Thoracic aorta (tissue), 2 donors: ENCODE measurements at places on chromosomes 6 and 20.

- H3K27me3 ChIP-seq: no peaks in the 10 kb centered on the region
- peak overlapping the region; percentile 21 for H3K4me3 ChIP-seq
- H3K27ac ChIP-seq: peak overlapping the region; percentile 67
- H3K36me3 ChIP-seq: no peaks in the 10 kb centered on the region
- DNase-seq: no peak
- peaks cover 51% of the 10 kb centered on the region for H3K4me1 ChIP-seq
Observed at GRCh38 chr6:143676437-143677045, 1.2 kb upstream of the PHACTR2 start.

DNA sequence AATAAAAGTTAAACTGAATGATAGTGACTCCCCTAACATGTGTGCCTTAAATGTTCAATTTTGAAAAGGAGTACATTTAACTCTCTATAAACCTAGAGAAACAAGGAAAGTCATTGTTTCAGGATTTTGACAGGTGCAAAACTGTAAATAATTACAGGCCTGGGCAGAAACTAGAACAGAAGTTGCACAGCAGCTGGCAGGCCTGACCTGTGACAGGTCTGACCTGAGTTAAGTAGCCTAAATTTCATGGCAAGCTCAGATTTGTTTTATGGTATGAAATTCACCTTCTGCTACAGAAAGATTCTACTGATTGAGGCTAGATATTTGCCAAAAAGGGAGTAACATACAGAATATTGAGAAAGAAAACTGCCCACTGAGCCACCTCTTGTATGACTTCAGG, 166.1 kb downstream of the CDKAL1 start:
- H3K36me3 ChIP-seq: no peaks in the 10 kb centered on the region
- no peaks in the 10 kb centered on the region for H3K4me1 ChIP-seq
- no peak overlapping the region for H3K4me3 ChIP-seq

DNA sequence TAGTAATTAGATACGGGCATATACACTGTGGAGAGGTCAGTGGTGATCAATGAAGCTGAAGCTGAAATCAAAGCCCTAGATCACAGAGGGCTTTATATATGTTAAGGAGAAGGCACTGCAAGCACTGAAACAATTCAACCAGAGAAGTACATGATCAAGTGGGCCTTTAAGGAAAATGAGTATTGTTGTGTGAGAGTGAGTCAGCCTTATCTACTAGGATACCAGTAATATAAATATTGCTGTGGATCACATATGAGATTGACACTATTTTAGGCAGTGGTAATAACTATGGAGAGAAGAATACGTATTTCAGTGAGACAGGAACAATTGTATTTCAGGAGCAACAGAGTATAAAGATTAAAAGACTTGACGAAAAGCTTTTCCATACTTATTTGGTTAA, 1172.2 kb upstream of the GJE1 start:
- no peaks in the 10 kb centered on the region for H3K27me3 ChIP-seq
- H3K36me3 ChIP-seq: no peaks in the 10 kb centered on the region
- H3K4me3 ChIP-seq: no peak overlapping the region

DNA sequence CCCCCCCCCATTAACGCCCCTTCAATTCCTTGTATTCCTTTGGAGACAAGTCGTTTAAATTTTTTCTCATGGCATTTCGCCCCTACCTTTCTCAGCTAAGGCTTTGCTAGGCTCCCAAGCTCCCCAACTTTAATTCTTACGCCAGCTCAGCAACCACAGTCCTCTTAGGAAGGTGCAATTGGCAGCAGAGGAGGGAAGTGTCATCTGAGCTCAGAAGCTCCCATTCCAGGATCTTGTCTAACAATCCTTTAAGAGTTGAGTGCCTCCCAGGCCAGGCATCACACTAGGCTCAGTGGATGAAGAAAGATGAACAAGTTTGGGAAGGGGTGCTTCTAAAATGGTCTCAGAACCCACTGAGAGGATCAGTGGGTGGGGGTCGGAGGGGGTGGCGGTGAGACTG, 131.2 kb upstream of the AKAP12 start:
- no peaks in the 10 kb centered on the region for H3K27me3 ChIP-seq
- DNase-seq: no peak
- H3K36me3 ChIP-seq: no peaks in the 10 kb centered on the region
- H3K4me1 ChIP-seq: no peaks in the 10 kb centered on the region
- H3K27ac ChIP-seq: no peak overlapping the region

DNA sequence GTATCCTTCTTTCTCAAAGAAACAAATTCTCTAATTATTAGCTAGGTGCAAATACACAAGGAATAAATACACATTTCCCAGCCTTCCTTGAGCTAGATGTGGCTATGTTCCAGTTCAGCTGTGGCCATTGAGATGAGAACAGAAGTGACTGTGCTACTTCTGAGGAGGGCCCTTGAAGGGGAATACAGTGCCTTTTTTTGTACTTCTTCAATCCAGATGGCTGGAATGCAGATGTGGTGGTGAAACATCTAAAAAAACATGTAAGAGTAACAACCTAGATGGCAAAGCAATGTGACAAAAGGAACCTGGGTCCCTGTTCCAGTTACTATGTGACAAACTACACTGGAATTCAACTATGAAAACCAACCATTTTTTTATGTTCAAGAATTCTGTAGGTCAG, 115.4 kb upstream of the DST start:
- no peak for DNase-seq
- no peaks in the 10 kb centered on the region for H3K27me3 ChIP-seq
- no peaks in the 10 kb centered on the region for H3K36me3 ChIP-seq

- H3K36me3 ChIP-seq: no peaks in the 10 kb centered on the region
- peaks cover 11% of the 10 kb centered on the region for H3K4me1 ChIP-seq
- no peak overlapping the region for H3K27ac ChIP-seq
- no peak for DNase-seq
Observed at GRCh38 chr20:23231561-23232218, 118.9 kb upstream of the NXT1 start.

DNA sequence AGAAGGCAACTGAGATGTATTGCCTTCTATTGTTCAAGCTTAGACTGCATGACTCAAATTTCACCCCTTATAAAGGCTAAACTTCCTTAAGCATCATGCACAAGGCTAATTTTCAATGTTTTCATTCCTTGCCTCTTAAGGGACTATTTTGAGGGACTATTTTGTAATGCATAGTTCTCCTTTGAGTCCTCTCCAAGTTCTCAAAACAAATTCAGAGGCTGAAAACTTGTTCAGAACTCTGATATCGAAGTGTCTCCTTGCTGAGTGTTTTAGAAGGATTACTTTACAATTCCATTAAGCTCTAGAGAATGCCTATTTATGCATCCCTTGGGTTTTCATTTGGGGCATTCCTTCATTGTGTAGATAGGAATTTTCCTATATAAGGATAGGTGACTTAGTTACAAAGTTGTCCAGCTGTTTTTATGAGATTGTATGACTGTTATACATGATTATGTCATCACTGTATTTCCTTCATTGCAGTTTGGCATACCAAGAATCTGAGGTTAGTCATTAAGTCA, 41.7 kb downstream of the COL19A1 start:
- H3K4me3 ChIP-seq: no peak overlapping the region
- H3K27ac ChIP-seq: no peak overlapping the region
- no peaks in the 10 kb centered on the region for H3K36me3 ChIP-seq
- DNase-seq: no peak
- no peaks in the 10 kb centered on the region for H3K27me3 ChIP-seq

- no peak overlapping the region for H3K4me3 ChIP-seq
- no peaks in the 10 kb centered on the region for H3K36me3 ChIP-seq
- H3K27me3 ChIP-seq: no peaks in the 10 kb centered on the region
- DNase-seq: no peak
- H3K27ac ChIP-seq: no peak overlapping the region
Observed at GRCh38 chr6:41288030-41288753, 1.7 kb upstream of the TREM1 start.

GRCh38 chr6:170149681-170150589, 140.9 kb downstream of the DLL1 start:
- H3K4me1 ChIP-seq: peaks cover 15% of the 10 kb centered on the region
- no peaks in the 10 kb centered on the region for H3K27me3 ChIP-seq
- no peaks in the 10 kb centered on the region for H3K36me3 ChIP-seq
- no peak for DNase-seq

DNA sequence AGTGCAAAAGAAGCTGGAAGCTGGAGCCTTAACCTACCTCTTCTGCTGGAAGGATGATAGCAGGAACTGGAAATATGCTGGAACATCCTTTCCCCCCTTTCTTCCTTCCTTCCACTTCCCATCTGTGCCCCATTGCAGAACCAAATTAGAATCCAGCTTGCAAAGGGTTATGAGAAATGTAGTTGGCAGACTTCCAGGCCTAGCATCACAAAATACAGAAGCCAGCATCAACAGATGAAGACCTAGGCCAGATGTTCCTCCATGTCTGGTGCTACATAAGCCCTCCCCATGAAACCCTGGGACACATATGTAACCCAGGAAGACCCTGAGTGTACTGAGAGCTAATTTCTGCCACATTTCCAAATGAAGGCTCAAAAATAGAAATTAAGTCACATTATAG, 40.0 kb upstream of the TFAP2B start:
- H3K4me1 ChIP-seq: no peaks in the 10 kb centered on the region
- DNase-seq: no peak
- no peak overlapping the region for H3K27ac ChIP-seq
- no peaks in the 10 kb centered on the region for H3K27me3 ChIP-seq
- H3K4me3 ChIP-seq: no peak overlapping the region
- no peaks in the 10 kb centered on the region for H3K36me3 ChIP-seq
